ENCODE measurements at places on chromosomes 2 and 18. TPM values are rescaled to one million over a fixed set of nuclear protein-coding genes. Genes with fewer than 3 reads are reported as not detected.

- DNase-seq, result no peak
These were observed 60.7 kb upstream of the ARHGAP28 start for GRCh38 chr18:6668836-6669235.

- DNase-seq, result no peak
These were observed 55.0 kb upstream of the SERPINB2 start for GRCh38 chr18:63832470-63832869.

GRCh38 chr18:42509750-42510415 lies 554.8 kb downstream of the PIK3C3 start:
- no peak for DNase-seq

GRCh38 chr2:65518751-65519150 lies 86.4 kb upstream of the SPRED2 start:
- no peak for DNase-seq

The AGPS gene
- total RNA-seq, result 58.9 TPM

The CACNB4 gene
- 0.41 TPM for total RNA-seq

Data from activated CD8-positive, alpha-beta T cell treated with anti-CD3 and anti-CD28 coated beads for 36 hours (primary cell).